Fibroblast of skin of scalp (primary cell): ENCODE measurements at places on chromosomes 5 and 9.

DNA sequence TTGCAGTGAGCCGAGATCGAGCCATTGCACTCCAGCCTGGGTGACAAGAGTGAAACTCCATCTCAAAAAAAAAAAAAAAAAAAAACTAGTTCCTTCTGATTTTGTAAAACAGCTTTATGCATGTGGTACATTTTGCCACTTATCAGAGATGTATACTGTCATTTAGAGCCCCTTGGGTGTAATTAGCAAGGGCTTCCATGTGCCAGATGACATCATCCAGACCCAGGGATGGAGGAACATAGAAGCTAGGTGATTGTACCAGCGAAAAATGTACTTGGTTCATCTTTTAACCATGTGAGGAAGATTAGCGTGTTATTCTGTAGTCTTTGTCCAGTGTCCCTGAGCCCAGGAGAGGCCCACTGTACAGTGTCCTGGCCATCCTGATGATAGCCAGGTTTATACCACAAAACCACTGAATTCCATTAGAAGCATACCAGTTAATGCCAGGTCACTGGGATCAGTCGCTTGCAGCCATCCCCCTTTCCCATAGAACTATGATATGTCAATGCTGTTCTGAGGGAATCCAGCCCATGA is 239.3 kb upstream of the SGCD start:
- peak; percentile 51 for DNase-seq

GRCh38 chr5:138032572-138033385 is at the start of gene FAM13B:
FAM13B (minus strand) TSS chr5:138033079; CDS start chr5:138019111, 13,968 bp downstream.
- peak; percentile 77 for DNase-seq

DNA sequence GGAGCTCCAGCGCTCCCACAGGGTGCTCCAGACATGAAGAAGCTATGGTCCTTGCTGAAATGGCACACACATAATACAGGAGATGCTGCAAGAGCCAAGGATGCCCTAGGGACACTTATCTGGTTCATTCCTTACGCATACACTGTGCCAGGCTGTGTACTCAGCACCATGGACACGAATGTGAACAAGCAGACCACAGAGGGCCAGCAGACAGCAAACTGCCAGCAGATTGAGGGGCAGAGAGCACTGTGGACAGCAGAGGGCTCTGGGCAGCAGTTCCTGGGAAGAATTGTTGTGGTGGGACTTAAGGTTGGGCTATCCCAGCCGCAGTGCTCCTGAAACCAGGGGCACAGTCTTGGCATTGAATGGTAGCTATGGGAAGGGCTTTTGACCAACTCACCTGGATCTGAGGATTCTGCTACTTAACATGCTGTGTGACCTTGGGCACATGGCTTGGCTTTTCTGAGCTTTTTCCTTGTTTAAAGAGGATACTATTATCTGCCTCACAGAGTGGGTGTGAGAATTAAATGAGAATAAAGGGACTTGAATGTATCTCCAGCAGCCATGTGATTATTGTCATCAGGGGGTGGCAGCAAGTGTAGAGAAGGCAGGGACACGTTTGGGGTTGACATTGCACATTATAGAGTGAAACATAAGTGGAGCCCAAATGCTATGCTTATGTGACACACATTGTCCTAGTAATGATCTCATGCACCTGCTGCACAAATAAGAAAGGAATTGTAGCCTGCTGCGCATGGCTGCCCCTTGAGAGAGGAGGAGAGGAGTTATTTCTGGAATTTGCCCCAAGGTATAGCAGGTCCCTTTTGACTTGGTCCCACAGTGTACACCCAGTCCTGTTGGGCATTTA is 30.1 kb downstream of the PPARGC1B start:
- DNase-seq = peak; percentile 56

- peak; percentile 44 for DNase-seq
Measured at GRCh38 chr5:131536211-131536826, 98.7 kb downstream of the RAPGEF6 start.

GRCh38 chr5:179199246-179199645 is 139.1 kb downstream of the ZNF354C start:
- DNase-seq = no peak

DNA sequence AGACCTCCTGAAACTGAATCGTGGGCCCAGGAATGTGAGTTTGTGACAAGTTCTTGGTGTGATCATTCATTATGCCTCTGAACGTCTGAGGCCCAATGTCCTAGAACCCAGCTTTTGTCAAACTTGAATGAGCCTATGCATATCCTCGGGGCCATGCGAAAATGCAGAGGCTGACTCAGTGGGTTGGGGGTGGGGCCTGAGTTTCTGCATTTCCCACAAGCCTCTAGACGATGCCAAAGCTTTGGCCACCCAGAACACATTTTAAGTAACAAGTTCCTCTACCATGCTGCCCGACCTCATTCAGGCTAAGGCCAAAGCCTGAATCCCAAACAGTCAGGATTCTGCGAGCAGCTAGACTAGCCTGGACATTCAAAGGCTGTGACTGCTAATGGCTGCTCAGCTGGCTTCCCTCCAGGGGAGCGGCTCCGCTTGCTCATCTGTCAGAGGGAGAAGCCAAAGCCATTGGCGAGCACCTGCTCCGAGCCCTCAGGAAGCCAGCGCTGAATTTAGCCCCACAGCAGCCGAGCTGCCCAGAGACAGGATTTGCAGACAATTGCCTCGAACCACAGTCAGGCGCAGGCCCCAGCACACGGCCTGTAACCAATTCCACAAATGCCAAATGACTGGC is 177.5 kb downstream of the ZDHHC21 start:
- DNase-seq = no peak

GRCh38 chr5:45410304-45410995 is 285.7 kb downstream of the HCN1 start:
- no peak for DNase-seq

- DNase-seq = no peak
Measured at GRCh38 chr5:32850817-32851496, 139.8 kb downstream of the NPR3 start.

DNA sequence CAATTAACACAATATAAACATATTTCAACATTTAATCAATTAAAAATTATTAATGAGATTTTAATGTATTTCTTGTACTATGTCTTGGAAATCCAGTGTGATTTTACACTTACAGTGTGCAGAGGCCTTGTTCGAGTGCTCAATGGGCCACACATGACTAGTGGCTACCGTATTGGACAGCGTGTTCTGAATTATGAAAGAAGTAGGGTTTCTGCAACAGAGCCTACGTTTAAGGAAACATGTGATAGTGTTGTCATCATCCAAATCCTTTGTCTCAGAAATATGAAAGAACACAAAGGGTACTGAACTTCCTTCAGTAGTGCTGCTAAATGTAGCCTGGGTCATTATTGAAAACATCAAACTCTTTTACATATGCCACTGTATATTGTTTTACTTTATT is 29.5 kb downstream of the NPR3 start:
- DNase-seq = no peak

- peak; percentile 90 for DNase-seq
Measured at GRCh38 chr5:69238760-69239251, 4.1 kb downstream of the CDK7 start.

DNA sequence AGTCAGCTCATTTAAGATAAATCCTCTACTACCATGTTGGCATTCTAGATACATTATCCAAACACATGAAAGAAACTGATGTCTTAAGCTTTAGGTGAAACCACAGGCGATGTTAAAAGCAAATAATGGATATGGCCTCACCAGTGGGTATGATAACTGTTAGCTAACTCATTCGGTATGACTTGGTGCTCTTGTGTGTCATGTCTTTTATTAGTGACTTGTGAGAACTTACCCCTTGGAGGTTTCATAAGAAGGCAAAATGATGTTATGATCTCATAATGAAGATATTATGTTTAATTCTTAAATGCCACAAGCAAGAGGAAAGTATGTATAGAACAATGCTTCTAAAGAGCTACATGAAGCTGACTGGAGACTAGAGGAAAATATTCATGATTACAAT is 1227.0 kb downstream of the EFNA5 start:
- peak; percentile 72 for DNase-seq

DNA sequence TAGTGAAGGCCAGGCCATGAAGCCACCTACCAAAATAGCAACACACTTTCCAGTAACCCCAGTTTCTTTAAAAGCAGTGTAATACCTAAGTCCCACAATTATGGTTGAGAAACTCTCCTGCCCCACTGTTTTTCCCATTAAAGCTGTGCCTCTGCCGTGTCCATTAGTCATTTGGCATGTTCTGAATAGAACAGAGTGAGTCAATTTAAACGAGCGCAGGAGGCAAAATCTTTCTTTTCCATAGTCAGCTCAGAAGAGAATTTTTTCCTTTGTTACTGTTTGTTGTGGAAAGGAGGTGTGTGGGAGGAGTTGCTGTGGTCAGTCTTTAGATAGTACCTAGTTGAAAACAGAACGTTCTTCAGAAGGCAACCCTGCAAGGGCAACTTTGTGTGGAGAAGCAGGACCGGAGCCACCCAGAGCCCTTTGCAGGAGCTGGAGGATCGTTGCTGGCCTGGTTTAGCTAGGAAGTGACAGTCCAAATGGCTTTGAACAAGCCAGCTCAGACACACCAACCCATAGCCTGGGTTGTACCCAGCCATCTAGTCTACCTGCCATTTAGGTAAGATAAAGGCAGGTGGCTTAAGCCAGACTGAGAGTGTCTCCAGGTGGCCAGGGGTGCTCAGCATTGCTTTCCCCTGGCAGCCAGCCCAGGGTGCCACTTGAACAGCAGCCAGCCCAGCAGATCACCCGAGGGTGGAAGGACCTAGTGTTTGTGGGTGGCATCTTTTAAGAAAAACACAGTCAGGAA is 30.4 kb downstream of the GADD45G start:
- DNase-seq = peak; percentile 35

DNA sequence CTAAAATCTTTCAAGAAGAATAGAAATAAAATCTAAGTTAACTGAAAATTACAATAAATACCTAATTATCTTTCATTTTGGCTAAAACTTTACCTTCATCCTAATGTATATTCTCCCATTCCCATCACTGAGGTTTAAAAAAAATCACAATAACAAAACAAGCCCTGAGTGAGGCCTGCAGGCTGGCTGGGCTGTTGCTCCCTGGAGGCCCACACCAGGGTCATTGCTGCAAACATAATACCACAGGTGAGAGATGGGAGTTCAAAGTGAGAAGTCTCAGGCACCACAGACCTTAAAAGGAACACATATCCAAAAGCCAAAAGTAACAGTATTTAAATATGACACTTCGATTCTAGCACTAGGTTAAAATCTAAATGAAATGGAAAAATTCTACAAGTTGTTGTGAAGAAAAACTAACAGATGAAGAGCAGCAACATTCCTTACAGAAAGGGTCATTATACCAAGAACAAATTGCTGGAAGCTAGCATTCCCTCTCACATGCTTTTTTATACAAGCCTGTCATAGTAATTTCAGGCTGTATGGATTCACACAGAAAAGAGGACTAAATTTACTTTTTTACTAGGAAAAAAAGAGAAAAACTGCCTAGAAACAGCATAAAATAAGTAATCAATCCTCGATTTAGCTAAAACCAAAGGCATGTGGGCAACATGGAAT is 57.8 kb downstream of the AUH start:
- no peak for DNase-seq

- no peak for DNase-seq
Measured at GRCh38 chr5:63029891-63030290, 451.3 kb downstream of the LRRC70 start.

DNA sequence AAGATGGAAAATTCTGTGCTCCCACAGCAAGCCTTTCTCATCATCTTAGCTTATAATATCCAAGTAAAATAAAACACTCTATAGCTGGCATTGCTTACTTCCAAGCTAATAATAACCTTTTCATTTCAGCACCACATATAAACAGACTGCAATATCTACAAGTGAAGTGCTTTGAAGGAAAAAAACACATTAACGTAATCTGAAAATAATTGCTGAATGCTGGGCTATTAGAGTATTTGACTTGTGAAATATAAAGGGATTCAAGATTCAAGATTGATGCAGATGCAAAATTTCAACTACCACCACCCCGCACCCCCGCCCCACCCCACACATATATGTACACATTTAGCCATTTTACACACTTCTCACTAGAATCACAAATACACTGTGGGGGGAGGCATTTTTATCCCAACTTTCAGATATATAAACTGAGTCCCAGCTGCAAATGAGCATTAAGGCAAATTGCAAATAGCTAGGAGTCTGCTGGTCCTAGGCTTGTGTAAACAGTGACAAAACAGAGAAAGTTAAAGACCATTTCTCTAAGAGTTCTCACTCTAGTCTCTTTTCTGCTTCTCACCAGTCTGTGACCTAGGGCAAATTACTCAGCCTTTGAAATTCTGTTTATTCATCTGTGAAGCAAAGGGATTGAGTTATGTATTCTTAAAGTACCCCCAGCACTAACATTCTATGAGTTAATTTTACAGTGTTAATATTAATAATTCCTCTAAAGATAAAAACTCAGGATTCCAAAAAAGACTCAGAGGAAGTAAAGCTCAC is 489.4 kb downstream of the PRELID2 start:
- no peak for DNase-seq

DNA sequence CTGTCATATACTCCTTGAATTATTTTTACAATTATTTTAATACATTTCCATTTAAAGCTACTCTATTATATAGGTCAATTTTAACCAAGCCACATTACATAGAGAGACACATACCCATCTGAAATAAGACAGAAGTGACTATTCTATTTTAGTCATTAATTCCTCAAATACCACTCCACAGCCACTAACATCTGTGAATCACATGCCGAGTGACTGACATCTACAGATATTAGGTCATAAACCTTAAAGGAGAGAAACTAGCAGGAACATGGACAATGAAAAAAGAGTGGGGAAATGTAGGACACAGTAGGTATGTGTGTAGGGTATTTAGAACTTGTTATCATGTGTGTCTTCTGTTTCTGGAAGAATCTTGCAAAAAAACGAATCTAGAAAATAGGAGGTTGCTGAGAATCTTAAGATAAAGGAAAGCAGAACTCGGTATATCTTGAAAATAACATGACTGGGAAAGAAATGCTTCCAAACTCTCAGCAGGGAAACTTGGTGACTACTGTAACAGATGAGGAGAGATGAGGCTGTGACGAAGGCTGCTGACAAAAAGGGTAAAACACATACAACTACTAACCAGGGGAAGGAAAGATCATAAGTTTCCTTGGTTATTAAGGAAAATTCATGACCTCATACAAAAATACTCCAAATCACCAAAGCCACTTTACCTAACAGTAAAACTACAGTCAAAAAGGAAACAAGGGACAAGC is 84.6 kb downstream of the PLPP1 start:
- DNase-seq = peak; percentile 82
